NCI-H1105 treated with DMSO at 0.1 percent for 48 hours (cell line): ENCODE measurements at places on chromosomes 12 and 14.

GRCh38 chr14:67357186-67357968 is 2.2 kb downstream of the ATP6V1D start:
- no peak for DNase-seq

- DNase-seq, result no peak
These were observed 162.7 kb upstream of the OTX2 start for GRCh38 chr14:56972948-56973347.

GRCh38 chr12:122501489-122501989 is 807 bp upstream of the ZCCHC8 start:
- no peak for DNase-seq

DNA sequence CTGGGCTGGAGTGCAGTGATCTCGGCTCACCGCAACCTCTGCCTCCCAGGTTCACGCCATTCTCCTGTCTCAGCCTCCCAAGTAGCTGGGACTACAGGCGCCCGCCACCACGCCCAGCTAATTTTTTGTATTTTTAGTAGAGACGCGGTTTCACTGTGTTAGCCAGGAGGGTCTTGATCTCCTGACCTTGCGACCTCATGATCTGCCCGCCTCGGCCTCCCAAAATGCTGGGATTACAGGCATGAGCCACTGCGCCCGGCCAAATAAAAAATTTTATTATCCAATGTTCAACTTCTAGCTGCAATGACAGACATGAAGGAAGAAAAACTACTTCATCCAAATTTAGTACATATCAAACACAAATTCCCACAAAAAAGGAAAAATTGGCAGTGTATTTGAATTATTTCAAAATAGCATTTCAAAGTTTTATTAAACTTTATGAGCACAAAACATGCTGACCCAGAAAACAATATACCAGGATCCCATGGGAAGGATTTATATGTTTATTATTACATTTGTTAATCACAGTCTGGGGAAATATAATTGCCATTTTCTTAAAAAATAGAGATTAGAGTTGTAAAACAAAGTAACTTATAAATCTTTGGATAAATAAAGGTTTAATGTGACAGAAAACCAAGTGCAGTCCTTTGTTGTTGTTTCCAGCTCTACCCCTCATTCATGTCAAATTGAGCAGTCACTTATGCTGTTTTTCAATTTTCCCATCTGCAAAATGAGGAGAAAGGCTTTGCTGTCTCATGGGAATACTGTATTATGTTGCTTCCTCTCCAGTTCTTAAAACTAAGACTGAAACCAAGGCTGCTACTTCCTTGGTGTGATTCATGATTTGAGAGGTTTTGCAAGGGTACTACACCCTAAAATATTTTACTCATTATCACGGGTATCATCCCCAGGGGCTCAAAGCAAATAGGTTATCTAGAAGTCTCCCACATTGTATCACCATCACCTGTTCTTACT is 155.2 kb upstream of the AVPR1A start:
- no peak for DNase-seq

DNA sequence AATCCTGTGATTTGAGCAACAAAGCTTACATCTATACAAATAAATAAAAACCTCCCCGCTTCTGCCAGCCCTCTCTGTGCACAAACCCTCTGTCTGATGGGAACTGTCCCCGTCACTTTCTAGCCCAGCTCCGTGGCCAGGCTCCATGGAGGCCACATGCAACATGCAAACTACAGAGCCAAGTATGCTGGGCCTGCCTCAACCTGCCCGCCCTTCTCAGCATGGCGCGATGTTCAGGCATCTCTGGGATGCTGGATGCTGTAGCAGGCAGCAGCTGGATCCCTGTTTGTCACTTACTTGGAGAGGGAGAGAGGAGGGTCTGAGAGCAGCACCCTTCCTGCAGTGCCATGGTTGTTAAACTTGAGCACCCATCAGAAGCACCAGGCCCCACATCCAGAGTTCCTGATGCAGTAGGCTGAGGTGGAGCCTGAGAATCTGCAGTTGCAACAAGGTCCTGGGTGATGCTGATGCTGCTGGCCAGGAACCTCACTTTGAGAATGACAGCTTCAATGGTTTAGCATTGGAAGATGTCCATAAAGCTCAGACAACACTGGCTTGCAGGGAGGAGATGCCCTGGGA is 32.4 kb downstream of the CLMN start:
- peak; percentile 67 for DNase-seq

DNA sequence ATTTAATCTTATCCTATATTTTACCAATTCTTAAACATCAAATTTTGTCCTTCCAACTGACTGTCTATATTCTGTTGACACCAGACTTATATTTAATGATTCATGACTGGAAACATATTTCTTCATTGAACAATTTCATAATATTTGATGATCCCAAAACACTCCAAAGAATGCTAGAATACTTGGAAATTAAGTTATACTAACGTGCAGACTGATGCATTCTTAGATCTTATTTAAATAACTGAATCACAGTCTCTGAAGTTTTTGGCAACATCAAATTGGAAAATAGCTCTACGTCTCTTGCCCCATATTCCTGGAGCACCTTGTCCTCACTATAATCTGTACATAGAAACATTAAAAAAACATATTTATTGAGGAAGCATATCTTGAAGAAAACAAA is 127.4 kb downstream of the HMGA2 start:
- no peak for DNase-seq

- peak; percentile 46 for DNase-seq
These were observed 149.8 kb downstream of the TGFB3 start for GRCh38 chr14:75831952-75832351.

DNA sequence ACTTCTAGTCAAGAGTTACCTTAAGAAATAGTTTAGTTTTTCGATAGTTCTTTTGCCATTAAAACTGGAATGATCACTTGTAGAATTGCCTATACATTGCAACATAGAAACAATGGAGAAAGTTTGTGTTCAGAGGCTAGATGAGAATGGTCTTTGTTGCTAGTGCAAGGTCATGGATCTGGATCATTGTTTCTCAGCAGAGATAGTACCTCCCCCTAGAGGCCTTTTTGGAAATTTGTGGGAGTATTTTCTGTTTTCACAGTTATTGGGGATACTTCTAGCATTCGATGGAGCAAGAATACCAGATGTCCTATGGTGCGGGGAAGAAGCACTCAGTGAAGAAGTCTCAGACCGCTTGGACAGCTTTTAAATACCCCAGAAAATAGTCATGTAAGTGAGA is 138.8 kb upstream of the HMGA2 start:
- no peak for DNase-seq
